ENCODE measurements at places on chromosomes 7 and 10. TPM values are rescaled to one million over a fixed set of nuclear protein-coding genes. Genes with fewer than 3 reads are reported as not detected.

- no peaks in the 10 kb centered on the region for H3K36me3 ChIP-seq
- H3K4me3 ChIP-seq = no peak overlapping the region
- no peaks in the 10 kb centered on the region for H3K27me3 ChIP-seq
- no peak overlapping the region for H3K27ac ChIP-seq
- no peak for DNase-seq
- H3K4me1 ChIP-seq = peaks cover 10% of the 10 kb centered on the region
Measured at GRCh38 chr10:110837418-110838171, 34.1 kb upstream of the PDCD4 start.

- no peak overlapping the region for H3K4me3 ChIP-seq
- no peak overlapping the region for H3K27ac ChIP-seq
- no peaks in the 10 kb centered on the region for H3K4me1 ChIP-seq
- peak; percentile 17 for DNase-seq
Measured at GRCh38 chr10:102009801-102010425, 46.1 kb downstream of the ARMH3 start.

- H3K27ac ChIP-seq = no peak overlapping the region
- H3K36me3 ChIP-seq = no peaks in the 10 kb centered on the region
- H3K27me3 ChIP-seq = no peaks in the 10 kb centered on the region
- H3K4me3 ChIP-seq = no peak overlapping the region
- no peaks in the 10 kb centered on the region for H3K4me1 ChIP-seq
Measured at GRCh38 chr10:53664282-53665019, 891.9 kb upstream of the MBL2 start.

The MRLN gene
- not detected for total RNA-seq

The ECHDC3 gene
- 20.1 TPM for total RNA-seq

The SEC61G gene
- 156 TPM for total RNA-seq

The EBLN1 gene
- total RNA-seq = not detected

The HDAC9 gene
- total RNA-seq = 9.4 TPM

The PILRA gene
- 7.3 TPM for total RNA-seq

The TMEM140 gene
- total RNA-seq = not detected

The CTAGE4 gene
- total RNA-seq = 9.8 TPM
